ENCODE measurements at places on chromosomes 5 and 9.

- no peak for DNase-seq
These were observed 268.4 kb downstream of the ELAVL2 start for GRCh38 chr9:23557689-23558088.

GRCh38 chr9:89738137-89738932, 133.5 kb downstream of the GADD45G start:
- DNase-seq, result no peak

- DNase-seq, result no peak
These were observed 25.7 kb upstream of the IL9 start for GRCh38 chr5:135921388-135921787.

GRCh38 chr5:82644766-82645165, 366.6 kb upstream of the RPS23 start:
- no peak for DNase-seq

DNA sequence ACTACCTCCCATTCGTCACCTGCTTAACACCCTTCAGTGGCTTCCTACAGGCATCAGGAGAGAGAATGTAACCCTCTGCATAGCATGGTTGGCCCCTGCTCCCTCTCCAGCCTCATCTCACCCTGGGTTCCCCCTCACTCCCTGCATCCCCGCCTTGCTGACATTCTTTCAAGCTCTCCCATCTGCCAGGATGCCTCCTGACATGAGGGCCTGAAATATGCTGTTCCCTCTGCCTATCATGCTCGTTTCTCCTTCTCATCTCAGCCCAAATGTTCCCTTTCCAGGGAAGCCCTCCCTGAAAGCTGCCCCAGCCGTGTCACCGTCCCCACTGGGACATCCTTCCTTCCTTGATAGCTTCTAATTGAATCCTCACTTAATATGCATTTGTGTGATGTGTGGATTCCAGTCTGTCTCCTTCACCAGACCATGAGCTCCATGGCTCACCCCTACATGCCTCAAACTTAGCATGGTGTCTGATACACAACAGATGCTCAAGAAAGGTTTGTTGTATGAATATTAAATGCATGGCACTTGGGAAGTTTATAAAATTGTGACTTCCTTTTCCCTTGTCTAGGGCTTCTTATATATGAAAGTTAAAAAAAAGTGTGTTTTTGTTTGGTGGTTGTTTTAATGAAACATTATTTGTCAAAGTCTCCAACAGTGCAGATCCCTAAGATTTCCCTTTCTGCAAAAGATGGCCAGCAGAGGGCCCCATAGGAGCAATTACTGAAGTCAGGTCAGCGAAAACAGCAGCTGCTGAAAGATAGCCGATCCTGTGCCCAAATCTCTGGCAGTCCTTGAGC, 7.3 kb upstream of the C5orf58 start:
- DNase-seq, result peak; percentile 45

DNA sequence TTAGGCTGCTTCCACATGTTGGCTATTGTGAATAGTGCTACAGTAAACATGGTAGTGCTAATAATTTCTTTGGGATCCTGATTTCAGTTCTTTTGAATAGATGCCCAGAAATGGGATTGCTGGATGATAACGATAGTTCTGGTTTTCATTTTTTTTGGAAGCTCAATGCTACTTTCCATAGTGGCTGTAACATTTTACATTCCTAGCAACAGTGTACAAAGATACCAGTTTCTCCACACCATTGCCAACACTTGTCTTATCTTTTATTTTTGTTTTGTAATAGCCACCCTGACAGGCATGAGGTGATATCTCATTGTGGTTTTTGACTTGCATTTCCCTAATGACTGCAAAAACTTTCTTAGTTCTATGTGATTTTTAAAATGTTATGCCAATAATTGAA, 68.8 kb upstream of the LRRC70 start:
- DNase-seq, result no peak

- no peak for DNase-seq
These were observed 363.0 kb upstream of the RIOK2 start for GRCh38 chr5:97545886-97546535.

- DNase-seq, result no peak
These were observed 26.6 kb upstream of the DAB2 start for GRCh38 chr5:39451276-39451941.

DNA sequence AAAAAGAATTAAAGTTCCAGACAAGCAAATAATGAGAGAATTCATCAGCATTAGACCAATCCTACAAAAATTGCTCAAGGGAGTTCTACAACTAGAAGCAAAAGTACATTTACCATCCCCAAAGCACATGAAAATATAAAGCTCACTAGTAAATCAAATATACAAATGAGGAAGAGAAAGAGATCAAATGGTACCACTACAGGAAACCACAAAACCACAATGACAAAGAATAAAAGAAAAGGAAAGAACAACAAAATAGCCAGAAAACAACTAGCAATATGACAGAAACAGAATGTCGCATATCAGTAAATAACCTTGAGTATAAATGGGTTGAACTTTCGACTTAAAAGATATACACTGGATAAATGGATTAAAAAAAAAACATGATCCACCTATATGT, 739.0 kb downstream of the DTWD2 start:
- no peak for DNase-seq

DNA sequence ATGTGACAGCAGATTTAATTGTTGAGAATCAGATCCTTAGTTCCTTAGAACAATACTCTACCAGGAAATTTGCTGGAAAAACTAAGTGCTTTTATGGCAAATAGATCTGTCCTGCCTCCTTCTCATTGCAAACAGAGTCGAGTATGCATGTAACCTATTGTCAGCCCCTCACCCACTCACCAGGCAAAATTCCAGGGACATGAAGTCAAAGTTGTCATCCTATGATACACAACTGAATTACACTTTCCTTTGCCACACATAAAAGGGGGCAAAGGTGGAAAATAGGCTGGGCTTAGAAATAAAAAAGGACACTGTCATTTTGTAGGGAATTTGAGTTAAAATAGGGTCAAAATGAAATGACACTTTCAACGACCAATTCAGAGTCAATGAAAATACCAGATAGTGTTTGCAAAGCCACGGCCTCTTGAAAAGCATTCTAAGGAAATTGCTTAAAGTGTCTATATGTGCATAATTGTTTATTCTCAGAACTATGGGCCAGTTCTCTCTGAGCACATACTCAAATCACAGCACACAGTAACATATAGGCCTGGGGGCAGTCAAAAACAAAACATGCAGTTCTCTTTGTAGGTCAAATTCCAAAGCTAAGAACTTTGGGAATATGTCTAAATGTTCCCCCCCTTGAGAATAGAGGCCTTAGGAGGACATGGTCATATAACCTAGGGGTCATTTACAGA, 452.8 kb downstream of the NFIB start:
- DNase-seq, result no peak

- no peak for DNase-seq
These were observed 89.7 kb upstream of the SAP30L start for GRCh38 chr5:154356020-154356655.

- no peak for DNase-seq
These were observed 566.7 kb upstream of the KLF4 start for GRCh38 chr9:108056084-108056804.

DNA sequence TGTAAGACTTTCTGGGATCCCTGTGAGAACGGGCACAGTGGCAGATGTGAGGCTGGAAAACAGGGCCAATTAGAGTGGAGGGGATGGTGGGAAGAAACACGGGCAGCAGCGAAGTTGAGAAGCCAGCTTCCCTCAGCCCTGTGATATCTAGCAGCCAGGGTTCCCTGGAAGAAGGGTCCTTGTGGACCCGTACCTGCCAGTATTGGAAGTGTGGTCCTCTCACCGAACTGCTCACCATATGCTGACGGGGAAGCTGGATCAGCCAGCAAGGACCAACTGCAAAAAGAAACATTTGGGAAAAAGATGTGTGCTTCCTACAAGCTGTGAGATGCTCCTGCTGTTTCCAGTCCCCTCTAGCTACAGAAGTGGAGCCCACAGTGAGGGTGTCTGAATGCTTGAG, 13.6 kb downstream of the CKMT2 start:
- DNase-seq, result no peak

DNA sequence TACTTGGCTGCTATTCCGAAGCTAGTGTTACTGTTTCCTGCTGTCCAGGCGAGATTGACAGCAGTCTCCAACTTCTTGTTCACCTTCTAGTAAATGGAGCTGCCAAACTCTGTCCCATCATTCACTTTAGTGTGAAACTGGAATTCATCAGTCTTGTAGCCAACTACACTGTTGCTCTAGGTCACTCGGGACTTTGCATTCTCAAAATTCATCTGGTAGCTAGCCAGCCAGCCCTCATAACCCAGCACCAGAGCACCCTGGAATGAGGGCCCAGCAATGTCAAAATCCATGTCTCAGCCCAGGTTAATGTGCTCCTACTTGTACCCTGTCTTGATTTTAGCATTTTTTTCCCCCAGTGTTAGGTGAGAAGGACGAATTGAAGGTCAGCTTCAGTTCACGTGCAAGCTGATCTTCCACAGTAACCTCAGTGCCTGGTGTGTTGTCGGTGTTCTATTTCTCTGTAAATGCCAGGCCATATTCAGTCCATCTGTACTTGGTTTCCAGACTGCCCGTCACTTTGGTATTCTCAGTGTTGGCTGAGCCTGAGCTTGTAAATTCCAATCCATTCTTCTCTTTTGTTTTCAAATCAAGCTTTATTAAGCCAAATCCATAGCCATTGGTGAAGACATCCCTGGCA, 28.9 kb downstream of the ZNF169 start:
- no peak for DNase-seq

DNA sequence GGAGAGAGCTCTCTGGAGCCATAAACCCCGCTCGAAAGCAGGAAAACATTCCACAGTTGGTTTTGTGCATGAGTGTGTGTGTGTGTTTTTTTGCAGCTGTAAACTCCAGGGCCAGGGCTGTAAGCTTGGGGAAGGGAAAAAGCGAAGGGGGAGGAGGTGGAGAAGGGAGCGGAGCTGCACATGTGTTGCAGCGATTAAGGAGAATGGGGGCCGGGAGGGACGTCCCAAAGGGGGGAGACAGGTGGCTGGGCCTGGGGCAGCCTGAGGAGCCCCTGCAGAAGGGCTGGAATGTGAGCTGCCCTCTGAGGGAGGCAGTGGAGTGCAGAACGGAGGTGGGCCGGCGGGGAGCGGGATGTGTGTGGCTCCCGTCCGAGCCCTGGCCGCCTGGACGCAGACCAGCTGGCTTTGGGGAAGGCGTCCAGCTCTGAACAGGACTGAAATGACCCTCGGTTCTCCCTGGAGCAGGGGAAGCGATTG, 2.7 kb upstream of the MYMK start:
- DNase-seq, result no peak
